Left hindlimb (tissue), 1 donor: ENCODE measurements at places on chromosomes 5 and 9.

DNA sequence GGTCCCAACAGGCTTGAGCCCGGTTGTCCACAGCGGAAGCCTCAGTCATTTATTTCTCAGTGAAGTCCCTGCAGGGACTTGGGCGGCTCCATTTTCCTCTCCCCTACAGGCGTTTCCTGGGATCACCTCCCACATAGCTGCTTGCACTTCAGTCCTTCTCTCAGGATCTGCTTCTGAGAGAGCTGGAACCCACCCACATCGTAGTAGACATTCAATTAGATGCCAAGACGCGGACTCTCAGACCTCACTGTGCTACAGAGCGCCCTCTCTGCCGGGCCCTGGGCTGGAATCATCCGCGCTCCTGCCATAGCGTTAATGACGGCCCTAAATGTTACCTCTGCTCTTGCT is 54.0 kb upstream of the ROR2 start:
- no peak for DNase-seq

GRCh38 chr5:78916044-78916443 is 69.1 kb downstream of the ARSB start:
- no peak for DNase-seq

DNA sequence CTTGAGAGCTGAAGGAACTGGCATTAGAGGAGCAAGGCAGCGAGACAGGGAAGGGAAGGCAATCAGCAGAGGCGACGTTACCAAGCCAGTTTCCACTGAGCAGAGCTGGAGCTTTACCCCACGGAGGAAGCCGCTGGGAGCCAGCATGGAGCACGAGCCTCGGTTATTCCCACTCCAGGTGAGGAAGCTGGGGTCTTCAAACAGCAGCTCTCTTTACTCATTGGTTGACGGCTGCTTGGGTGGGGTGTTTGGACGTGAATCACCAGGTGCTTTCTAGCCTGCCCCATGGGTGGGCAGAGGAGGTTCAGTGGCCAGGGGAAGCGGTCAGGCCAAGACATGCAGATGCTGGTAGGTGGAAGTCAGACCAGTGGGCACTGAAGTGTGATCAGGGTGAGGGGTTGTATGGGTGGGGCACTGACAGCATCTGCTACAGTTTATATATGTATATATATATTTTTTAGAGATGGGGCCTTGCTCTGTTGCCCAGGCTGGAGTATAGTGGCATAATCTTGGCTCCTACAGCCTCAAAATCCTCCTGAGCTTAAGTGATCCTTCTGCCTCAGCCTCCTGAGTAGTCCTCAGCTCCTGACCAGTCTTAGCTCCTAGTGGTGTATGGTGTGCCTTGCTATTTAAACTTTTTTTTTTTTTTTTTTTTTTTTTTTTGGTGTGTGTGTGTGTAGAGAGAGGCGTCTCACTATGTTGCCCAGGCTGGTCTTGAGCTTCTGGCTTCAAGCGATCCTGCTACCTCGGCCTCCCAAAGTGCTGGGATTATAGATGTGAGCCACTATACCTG is 12.4 kb downstream of the SNX30 start:
- DNase-seq: no peak

GRCh38 chr5:1294206-1294834 is 548 bp downstream of the TERT start:
- DNase-seq: peak; percentile 23

DNA sequence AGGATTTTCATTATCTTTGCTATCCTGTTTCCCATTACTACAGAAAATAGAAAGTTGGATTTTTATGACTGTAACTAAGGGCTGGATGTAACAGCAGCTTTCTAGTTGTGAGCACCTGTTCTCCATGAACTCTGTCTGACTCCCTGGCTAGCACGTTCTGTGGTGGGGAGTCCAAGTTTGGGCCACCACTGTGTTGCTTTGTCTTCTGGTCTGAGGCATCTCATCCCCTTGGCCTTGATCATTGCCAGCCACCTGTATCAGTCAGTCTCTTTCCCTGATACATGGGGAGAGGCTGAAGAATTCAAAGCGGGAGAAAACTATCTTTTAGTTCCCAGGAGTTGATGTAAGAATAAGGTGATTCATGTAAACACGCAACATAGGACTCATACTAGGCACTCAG is 33.4 kb downstream of the WDR70 start:
- no peak for DNase-seq

GRCh38 chr9:130379649-130379970 is 65.2 kb upstream of the ASS1 start:
- no peak for DNase-seq

DNA sequence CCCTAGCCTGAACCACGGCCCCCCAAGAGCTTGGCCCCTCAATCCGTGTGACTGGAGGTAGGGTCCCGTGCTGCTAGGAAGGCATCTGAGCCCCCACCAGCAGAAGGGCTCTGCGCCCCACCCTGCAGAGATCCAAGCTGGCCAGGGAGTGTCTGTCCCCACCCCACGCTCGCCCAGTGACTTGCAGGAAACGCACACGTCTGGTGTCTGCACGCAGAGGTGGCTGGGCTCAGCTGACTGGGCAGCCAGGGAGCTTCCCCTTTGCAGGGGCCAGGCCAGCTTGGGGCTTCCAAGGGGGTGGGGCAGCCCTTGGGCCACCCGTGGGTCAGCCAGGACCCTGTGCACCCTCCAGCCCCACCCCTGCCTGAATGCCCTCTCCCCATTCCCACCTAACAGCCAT is 24.3 kb downstream of the NOTCH1 start:
- no peak for DNase-seq

- DNase-seq: no peak
These were observed 15.3 kb upstream of the NDST1 start for GRCh38 chr5:150492621-150493020.

- no peak for DNase-seq
These were observed 144.7 kb downstream of the GABBR2 start for GRCh38 chr9:98563988-98564387.

GRCh38 chr9:121556580-121556979 is 56.9 kb upstream of the GGTA1 start:
- DNase-seq: peak; percentile 81

GRCh38 chr5:39843767-39844166 is 419.0 kb upstream of the DAB2 start:
- no peak for DNase-seq
